Choroid plexus epithelial cell (primary cell): ENCODE measurements at places on chromosomes 3 and 15.
A peak's percentile ranks its signal among the peaks of the same experiment; 100 is the strongest.

GRCh38 chr15:70835415-70835814 is 18.5 kb downstream of the LARP6 start:
- DNase-seq, result no peak

GRCh38 chr3:177823701-177824189 is 626.5 kb upstream of the TBL1XR1 start:
- DNase-seq, result no peak

GRCh38 chr3:61903931-61904657 is 342.7 kb downstream of the PTPRG start:
- peak; percentile 70 for DNase-seq

- no peak for DNase-seq
Measured at GRCh38 chr3:157104928-157105652, 54.9 kb downstream of the CCNL1 start.

DNA sequence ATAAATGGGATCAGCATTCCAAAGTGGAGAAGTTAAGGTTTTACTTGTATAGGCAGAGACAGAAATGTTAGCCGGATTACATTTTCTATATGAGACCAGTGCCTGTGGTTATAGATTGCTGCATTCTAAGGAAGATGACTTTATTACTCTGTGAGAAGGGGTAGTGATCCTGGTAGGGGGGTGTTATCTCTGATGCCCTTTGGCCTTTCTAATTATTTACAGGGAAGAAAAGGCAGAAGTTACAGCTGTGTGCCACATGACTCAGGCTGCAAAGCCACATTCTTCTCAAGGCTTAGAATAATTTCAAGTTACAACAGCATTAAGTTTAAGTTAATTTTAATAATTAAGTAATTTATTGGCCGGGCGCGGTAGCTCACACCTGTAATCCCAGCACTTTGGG is 2.2 kb upstream of the TMC3 start:
- DNase-seq, result no peak

DNA sequence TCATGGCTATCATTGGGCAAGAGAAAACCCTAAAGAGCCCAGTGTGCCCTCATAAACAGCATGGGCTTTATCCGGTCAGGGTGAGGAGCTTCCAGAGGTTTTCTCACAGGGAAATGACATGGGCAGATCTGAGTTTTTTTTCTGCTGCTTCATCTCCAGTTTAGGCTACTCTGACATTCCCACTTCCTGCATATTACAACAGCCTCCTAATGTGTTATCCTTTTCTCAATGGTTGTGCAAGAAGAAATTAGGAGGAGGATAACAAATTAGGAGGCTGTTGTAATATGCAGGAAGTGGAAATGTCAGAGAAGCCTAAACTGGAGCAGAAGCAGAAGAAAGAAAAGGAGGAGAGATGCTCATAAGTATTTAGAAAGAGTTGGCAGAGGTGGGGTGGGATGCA is 175.6 kb downstream of the MTHFS start:
- DNase-seq, result no peak

GRCh38 chr15:29089731-29090616 is 179.6 kb downstream of the NSMCE3 start:
- peak; percentile 72 for DNase-seq

GRCh38 chr3:4948395-4948794 is 30.8 kb upstream of the BHLHE40 start:
- peak; percentile 17 for DNase-seq

DNA sequence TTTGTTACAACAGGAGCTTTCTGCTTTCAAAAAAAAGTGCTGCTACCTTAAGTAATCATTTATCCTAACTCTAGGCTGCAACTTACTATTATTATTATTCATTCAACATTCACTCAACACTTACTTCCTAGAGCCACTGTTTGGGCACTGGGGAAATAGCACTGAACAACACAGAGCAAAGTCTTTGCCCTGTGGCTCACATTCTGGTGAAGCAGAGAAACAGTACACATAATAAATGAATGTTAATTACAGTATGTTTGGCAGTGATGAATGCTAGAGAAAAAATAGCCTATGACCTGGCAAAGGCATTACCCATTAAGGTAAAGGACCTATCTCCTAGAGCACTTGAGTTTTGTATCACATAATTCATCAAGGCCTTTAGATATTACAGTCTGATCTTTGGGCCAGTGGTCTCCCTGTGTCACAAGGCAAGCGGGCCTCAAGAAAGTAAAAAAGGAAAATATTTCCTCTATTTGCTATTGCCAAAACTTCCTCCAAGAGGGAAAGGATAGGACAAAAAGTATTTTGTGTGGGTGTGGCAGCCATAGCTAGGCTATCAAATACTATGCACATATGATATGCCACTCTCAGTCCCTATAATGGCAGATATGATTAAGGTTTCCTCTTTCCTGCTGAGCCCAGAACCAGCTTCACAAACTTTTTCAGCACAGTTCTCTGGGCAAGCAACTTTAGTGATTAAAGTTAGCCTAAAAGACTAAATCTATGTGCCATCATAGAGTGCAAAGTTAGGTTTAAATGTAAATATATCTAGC is 142.8 kb downstream of the FHIT start:
- DNase-seq, result no peak

GRCh38 chr3:158727206-158728060 is 4.8 kb downstream of the RARRES1 start:
- peak; percentile 92 for DNase-seq

DNA sequence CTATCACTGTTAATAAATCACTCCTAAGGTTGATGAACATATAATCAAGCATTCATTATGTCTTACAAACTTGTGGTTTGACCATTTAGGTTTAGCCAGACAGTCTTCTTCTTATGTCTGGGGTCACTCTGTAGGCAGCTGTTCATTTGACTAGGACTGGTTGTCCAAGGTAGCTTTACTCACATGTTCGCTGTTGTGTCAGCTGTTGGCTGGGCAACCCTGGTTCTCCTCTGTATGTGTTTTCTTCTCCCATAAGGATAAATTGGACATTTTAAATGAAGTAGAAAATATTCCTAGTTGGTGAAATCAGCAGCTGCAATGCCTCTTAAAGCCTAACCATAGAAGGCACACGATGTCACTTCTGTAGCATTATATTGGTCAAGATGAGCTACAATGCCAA is 635.1 kb downstream of the EPHA3 start:
- no peak for DNase-seq

DNA sequence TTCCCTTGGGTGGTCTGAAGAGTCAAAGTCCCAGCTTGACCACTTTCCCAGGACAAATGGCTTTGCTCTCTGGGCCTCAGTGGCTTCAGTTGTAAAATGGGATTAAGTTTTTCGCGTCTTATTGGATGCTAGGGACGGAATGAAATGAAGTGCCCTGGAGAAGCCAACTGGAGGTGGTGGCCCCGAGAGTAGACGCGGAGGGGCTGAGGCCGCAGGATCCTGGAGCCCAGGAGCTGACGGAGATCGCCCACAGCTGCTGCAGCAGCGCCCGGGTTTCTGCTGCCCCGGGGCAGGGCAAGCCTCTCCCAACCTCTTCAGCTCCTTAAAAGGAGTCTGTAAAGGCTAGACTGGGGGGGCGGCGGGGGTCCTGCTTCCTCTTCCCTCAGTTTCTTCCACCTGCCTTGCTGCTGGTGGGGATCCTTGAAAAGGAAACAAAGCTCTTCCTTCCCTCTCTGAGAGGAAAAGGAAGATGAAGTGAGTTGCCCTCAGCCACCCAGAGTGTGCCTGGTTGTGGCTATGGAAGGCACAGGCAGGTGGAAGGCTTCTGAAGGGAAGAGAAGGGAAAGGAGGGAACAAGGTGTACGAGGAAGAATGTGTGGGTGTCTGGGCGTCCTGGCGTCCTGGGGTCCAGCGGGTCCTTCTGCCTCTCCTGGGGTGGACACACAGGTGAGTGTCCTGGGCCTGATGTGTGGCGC is 967 bp upstream of the BNC1 start:
- no peak for DNase-seq

DNA sequence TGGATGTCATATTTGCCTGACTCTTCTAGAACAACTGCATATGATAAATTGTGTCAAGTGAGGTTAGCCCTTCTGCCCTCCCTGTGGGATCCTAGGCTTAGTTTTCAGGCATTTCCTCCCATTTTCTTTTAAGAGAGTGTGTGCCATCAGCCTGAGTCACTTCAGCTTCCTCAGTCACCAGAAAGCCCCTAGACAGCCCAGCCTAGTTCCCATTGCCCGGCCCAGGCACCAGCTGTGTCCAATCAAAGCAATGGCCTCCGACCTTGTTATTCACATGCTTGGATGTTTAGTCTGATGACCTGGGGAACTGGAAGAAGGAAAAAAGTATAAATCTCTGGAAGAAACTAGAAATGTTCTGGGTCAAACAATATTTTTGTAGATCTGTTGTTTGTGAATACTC is 221.9 kb upstream of the LRIG1 start:
- DNase-seq, result peak; percentile 77
